RCC 7860 (cell line): ENCODE measurements at places on chromosomes 1 and 21.

DNA sequence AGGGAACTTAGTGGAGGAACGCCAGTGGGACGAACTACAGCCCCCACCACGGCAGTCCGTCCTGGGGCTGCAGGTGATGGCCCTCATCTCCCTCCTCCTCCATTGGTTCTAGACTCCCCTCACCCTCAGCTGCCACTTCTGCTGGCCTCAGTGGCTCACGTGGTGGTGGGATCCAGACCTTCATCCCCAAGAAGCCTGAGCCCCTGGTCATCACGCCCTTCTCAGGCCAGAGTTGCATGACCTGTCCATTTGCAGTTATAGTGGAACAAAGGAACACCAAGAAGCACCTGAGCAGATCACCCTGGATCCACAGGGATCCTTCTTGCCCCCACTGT lies 13.0 kb upstream of the FAM110D start:
- no peak for DNase-seq

GRCh38 chr21:36756527-36756926 lies 57.6 kb downstream of the SIM2 start:
- no peak for DNase-seq

DNA sequence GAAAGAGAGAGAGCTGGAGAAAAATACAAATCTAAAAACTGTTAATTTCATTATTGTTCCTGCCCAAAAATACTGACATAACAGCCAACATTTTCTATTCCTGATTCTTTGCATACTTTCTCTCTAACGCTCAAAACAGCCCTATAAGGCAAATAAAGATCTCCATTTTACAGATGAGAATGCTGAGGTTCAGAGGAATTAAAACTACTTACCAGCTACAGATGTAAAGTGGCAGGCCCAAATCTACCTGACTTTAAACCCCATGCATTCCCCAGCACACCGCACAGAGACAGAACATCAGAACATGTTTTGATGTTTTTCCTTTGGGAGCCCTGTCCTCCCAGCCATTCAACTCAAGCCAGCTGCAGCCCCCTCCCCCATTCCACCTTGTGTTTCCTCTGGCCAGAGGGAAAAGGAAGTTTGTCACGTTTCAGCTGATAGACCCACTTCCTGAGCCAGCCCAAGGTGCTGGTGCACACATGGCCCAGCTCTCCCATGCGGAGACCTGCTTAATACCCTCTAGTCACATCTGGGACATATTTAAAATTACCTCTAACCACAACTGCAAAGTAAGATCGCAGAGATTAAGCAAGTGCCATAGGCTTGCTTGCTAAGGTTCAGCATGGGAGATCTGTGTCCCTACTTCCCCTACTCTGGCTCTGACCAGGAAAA lies 133.1 kb upstream of the NFIA start:
- no peak for DNase-seq

DNA sequence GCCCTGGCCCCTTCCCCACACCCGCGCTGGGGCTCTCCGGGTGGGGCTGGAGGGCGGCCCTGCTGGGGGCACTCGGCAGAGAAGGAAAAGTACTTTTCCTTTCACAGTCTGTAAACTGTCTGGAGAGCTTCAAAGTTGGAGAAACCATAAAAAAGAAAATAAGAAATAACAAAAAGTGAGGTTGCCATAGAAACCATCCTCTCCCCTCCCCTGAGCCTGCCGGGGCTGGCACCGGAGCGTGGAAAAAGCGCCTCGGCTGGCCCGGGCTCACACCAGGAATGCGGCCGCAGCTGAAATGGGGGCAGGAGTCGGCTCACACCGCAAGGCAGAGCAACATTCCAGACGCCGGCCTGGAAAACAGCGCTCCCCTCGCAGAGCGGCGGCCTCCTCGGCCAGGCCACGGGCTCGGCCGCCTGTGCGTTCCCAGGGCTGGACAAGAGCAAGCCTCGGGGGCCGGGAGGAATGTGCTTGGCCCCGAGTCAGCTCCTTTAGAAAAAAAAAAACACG lies 69.2 kb downstream of the MORN1 start:
- peak; percentile 65 for DNase-seq

GRCh38 chr1:179870870-179871269 lies 6.7 kb downstream of the TOR1AIP2 start:
- no peak for DNase-seq

DNA sequence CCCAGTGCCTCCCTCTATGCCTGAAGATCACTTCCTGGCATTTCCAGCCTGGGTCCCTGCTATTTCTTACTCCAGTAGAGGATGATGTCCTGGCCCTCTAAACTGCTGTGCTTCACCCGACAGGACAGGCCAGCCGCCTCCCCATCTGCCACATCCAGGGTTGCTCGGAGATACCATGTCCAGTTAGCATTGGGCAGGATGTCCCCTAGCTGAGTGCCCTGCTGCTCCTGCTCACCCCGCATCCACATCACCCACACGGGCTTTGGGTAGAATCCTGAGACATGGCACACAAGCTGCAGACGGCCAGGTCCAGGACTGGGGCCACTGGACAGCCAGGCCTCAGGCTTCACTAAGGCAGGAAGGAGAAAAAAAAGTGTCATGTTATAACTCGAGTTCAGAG lies 2.0 kb downstream of the CD1B start:
- no peak for DNase-seq
